Adrenal gland (tissue), 19 donors: ENCODE measurements at places on chromosomes 4 and X.

DNA sequence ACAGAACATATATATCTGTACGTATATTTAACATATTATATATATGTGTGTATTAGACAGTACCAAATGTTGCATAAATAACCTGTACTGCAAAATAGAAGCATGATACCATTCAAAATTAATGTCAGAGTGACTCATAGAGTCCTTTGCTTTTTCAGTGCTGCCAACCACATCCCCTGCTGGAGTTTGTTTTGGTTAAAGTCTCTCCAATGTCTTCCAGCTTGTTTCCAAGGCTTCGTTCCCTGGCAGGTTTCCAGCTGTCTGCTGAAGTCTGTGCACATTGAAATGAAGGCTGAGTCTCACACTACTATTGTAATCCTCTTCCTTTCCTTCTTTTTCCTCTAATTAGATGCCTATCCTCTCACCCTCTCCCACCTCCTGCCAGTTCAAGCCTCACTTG, 14.9 kb downstream of the NRK start:
- DNase-seq: peak; percentile 85

DNA sequence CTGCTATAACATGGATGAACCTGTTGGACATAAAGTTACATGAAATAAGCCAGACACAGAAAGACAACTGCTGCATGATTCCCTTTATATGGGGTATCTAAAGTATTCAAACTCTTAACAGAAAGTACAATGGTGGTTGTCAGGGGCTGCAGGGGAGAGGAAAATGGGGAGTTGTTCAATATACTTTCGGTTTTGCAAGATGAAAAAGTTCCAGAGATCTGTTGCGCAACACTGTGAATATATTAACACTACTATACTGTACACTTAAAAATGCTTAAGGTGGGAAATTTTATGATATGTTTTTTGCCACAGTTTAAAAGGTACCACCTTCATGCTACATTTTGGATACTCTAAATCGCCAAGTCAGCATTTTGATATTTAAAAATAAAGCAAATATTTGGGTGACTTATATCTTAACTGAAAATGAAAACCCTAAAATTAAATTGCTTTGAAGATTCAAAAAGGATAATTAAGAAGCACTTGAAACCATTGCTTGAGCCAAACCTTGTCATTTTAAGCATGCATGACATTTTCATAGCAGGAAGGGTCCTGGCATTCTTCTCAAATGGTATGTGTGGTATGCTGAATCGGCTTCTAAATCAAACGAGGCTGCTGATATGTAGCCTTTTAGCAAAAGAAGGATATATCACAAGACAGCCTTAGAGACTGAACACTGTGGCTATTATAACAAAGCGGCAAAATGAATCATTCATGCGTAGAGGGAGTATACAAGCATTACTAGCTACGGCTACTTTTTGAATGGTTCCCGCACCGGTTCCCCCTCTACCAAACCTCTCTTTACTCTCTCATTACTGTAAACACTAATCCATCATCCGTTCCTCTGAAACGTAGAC, 607.1 kb upstream of the DIPK2B start:
- no peak for DNase-seq

DNA sequence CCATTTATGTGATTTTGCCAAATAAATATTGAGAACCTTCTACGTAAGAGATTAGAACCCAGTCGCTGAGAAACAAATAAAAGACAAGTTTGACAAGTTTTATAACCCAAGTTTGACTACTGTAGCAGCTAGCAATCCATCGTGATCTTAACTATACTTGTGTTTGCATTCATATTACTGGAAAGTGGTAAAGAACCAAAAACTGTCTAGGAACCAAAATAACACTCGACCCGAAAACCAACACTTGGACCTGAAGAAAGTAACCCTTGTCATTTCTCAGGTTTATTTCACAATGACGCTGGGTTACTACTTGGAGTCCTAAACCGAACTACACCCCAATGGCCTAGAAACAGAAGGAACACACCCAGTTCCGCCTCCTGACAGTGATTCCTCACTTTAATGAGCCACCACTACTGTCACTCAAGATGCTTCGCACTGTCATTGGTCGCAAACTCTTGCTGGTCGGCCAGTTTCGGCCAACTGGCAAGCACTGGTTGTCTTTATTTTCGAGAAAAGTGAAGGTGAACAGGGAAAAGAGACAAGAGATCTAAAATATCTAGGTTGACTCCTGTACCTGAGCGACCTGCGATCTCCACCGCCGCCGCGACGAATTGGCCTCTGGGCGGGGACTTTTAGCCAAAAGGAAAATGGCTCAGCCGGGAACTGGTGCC, 496 bp downstream of the FBXO8 start:
- peak; percentile 90 for DNase-seq

GRCh38 chr4:30208731-30209435, 511.3 kb upstream of the PCDH7 start:
- DNase-seq: no peak

DNA sequence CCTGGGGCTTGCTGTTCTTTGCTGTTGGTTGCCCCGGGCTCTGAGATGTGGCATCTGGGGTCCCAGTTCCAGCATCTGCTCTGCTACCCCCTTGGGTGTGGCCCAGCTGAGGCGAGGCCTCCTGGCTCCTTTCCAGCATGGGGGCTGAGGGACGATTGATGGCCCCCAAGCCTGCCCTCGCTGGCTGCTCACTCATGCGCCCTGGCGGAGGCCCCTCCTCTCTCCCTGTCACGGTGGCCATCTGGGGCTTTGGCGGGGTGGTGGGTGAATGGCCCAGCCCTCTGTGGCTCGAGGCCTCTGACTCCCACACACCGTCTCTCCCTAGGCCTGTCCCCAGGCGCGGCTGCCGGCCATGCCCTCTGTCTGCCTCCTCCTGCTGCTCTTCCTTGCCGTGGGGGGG, 1.8 kb downstream of the PLXNA3 start:
- no peak for DNase-seq
